GM13976 (cell line): ENCODE measurements at places on chromosomes 3 and 15.

DNA sequence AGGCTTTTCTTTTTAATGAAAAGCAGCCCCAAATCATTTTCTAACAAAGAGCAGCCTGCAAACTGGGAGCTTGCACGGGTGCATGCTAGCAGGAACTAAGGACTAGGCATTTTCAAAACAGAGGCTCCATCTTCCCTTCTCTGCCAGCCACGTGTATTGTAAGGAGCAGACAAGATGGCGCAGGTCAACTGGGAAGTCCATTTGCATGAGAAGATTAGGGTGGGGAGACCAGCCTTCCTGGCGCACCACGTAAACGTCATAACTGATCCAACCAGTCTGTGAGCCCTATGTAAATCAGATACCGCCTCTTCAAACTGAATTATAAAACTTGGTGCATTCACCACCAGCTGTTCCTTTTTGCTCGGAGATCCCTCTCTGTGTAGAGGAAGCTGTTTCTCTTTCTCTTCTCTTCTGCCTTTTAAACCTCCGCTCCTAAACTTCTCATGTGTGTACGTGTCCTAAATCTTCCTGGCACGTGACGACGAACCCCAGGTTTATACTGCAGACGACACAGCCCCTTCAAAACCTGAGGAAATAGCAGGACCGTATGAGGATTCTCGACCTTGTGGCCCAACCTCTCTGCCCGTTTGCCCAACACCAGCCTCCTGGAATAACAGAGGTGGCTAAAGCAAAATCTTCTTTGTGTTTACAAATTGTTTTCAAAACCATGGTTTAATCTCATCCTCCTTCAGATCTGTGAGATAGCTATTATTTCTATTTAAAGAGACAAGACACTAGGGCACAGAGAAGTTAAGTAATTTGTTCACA is 26.4 kb upstream of the SLC30A4 start:
- DNase-seq, result no peak

GRCh38 chr3:45169125-45169904 is 23.1 kb upstream of the CDCP1 start:
- DNase-seq, result no peak

- no peak for DNase-seq
Measured at GRCh38 chr3:13487403-13487802, 7.3 kb downstream of the HDAC11 start.

DNA sequence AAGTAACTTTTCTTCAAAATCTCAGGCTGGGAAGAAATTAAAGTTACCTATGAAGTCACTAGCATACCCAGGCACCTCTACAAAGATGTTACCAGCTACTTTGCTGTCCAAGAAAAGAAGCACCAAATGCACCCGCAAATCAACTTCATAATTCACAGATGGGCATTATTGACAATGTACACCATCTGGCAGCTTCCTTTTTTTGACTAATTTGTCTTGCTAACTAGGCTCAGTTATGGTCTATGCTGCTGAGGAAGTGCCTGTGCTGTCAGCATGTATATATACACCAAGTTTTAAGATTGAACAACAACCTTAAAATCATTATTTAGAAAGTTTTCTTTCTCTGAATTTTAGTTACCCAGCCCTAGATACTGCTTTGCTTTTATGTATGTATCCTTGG is 93.8 kb downstream of the NSUN3 start:
- DNase-seq, result no peak

- no peak for DNase-seq
Measured at GRCh38 chr3:51269466-51269865, 115.6 kb upstream of the MANF start.

- no peak for DNase-seq
Measured at GRCh38 chr3:186298876-186299275, 63.2 kb downstream of the DGKG start.
